ENCODE measurements at places on chromosomes 1 and 21.

DNA sequence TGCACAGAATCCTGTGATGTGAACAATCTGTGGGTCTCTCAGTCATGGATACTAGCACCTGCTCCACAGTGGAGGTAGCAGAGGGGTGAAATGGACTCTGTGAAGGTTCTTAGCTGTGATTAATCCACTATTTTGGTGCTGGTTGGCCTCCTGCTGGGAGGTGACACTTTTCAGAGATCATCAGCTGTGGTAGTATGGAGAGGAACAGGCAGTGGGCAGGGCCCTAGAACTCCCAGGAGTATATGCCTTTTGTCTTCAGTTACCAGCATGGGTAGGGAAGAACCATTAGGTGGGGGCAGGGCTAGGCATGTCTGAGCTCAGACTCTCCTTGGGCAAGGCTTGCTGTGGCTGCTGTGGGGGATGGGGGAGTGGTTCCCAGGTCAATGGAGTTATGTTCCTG is 54.0 kb upstream of the KCNJ15 start:
- no peak for DNase-seq

DNA sequence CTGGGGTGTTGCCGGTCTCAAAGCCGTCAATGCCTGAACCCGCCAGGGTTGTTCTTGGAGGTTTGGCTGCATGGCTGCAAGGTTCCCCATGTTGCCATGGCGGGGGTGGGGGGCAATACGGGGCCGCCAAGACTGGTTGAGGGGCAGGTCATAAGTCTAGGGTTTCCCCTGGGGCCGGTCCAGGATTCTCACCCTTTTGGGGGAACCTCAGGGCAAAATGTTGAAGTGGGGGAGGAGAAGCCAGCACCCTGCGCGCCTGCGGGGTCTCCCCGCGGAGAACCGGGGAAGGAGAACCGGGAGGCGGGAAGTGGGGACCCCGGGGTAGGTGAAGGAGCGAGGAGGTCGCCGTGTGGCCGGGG is 401 bp upstream of the ARHGEF10L start:
- no peak for DNase-seq

- DNase-seq: no peak
Observed at GRCh38 chr1:203128431-203128715, 847 bp downstream of the ADORA1 start.

DNA sequence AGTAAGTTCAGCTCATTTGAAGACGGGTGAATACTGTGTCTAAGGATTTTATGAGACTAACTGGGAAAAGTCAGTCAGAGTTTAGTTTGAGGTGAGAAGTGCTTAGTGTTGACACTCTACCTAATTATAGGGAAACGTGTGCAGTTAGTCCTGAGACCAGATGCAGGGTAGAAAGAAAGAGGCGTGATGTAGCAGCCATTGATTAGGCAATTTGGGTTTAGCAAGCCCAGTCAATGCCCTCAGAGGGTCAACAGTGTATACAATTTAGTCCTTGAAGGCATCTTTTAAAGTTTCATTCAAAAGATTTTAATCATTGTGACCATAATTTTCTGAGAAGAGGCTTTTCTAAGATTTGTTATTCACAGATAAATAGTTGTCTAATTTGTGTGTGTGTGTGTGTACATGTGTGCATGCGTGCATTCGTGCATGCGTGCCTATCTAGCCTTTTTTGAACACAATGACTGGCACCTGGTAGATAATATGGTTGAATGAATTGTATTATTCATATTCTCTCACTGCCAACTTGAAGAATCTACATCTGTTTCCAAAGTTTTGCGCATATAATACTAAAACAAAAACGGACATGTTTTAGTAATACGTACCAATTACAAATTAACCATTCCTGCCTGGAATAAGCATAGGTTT is 332.9 kb downstream of the SRGAP2C start:
- DNase-seq: no peak

GRCh38 chr1:43687301-43688108 is 19.8 kb upstream of the ST3GAL3 start:
- DNase-seq: no peak

GRCh38 chr21:46554431-46555224 is 50.3 kb downstream of the S100B start:
- DNase-seq: no peak

DNA sequence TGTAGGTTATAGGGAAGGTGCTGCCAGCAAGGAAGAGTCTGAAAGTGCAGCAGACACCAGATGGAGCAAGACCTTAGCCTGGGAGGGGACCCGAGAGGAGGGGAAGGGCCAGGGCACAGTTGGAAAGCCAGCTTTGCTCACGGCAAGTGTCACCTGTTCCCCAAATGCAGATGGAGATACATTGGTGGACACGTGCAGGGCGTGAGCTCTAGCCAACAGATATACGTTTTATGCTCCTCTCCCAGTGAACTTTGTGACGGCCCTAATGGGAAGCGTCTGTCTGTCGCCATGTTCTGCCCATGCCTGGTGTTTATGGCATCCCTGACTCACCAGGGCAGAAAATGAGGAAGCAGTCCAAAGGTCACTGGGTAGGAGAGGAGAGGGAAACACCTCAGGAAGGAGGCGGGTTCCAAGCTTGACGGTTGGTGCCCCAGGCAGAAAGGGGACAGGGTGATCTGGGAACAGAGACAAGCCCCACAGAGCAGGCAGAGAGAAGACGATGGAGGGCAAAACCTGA is 7.6 kb downstream of the GPA33 start:
- no peak for DNase-seq

DNA sequence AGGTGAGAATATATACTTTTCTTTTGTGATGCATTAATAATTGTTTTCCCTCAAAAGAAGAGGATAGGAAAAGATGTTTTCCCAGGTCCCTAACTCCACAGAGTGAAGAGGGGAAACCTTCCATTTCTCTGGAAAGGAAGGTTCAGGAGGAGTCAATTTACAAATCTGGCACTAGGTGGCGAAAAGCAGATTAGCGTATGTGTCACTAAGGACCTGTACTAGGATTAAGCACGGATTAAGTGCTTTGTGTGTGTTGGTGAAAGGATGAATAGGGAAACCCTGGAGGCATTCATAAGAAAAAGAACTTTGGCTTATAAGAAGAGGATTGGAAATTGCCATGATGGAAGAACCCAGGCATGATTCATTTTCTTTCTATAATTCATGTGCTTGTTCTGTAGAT is 410.1 kb upstream of the PLXNA2 start:
- DNase-seq: no peak

GRCh38 chr21:42970946-42971653 is 3.3 kb upstream of the PKNOX1 start:
- DNase-seq: no peak

- no peak for DNase-seq
Observed at GRCh38 chr1:170071378-170071777, 3.1 kb downstream of the KIFAP3 start.

DNA sequence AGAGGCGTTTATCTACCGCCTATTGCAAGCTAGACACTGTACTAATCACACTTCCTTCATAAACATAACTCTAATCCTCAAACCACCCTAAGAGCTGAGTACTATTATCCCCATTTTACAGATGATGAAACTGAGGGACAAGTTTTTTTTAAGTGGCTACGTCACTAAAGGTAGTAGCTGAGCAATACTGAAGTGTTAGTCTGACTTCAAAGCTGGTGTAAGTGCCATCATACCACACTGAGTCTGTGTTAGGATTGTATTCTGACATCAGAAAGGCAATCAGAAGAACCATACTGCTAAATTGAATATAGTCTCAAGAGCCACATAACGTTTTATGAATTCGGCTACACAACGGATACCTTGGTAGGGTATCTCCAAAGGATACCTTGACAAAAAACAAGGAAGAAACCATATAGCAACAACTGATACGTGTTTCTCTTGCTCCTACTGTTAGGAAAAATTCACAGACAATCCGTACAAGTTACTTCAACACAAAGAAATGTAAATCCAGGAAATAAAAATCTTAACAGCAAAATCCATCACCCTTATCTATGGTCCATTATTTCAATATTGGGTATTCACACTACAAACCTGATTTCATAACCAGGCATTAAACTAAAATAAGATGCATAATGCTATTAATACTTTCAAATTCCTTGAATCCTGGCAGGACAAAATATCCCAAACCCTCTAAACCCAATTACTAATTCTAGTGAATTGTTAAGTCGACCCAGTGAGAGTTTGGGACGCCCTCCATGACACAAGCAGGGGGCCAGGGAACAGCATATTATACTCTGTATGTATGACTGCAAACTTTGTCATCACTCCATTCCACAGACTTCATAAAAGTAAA is 1.6 kb downstream of the TP53BP2 start:
- DNase-seq: no peak

DNA sequence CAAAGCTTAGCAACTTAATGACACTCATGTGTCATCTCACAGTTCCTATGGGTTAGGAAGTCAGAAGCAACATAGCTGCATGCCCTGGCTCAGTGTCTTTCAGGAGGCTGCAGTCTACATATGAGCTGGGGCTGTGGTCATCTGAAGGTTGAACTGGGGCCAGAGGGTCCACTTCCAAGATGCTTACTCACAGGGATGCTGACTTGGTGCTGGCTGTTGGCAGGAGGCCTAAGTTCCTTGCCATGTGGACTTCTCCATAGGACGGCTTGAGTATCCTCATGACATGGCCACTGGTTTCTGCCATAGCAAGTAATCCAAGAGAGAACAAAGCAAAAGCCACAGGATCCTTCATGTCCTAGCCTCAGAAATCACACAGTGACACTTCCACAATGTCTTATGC is 12.1 kb upstream of the FAM43B start:
- no peak for DNase-seq

DNA sequence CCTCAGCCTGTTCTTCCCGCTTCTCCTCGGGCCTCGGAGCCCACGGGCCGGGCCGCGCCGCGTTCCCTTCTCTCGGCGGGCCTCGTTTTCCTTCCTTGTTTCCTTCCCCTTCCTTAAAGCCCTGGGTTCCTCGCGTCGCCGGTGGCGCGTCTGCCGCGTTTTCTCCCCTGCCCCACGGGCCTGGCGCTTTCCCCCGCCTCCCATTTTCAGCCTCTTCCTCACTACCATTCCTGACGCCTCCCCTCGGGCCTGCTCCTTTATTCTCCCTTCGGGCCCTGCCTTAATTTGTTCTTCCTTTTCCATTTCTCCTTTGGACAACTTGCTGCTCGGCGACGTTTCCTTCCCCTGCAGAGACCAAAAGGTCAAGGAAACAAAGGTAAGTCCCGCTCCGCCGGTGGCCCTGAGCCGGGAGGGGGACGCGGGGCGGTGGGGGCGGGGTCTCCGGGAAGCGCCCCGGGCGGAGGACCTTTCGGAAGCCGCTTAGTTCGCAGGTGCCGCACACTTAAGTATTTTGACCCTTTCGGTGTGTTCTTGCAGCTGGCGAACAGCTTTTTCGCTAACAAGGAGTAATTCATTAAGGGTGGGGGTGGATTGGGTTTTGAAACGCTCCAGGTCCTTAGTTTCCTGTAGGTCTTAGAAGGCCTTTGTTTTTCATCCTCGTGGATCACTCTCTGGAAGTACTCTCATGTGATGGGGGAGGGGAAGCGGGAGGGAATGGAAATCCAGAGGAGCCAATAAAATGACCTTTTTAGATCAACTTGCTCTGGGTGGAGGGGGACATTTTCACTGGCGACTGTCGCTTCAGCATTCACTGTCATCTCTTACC is 780 bp downstream of the YTHDF2 start:
- DNase-seq: peak; percentile 36

GRCh38 chr21:35905963-35906345 is 154.4 kb downstream of the SETD4 start:
- no peak for DNase-seq

DNA sequence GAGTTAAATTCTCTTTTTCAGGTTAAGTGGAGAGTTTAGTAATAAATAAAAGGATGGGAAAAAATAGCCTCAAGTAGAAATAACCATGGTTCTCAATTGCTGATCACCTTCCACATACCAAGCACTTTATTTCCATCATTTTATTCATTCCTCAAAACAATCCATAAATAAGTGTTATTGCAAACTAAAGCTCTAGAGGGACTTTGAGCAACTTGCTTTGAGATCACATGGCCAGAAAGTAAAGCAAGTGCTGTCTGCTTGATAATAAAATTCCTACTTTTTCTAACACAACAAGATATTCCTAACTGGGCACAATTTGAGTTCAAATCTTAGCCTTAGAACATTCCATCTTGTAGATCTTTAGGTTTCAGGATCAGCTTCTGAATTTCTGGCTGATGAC is 97.1 kb upstream of the C1orf87 start:
- DNase-seq: no peak

DNA sequence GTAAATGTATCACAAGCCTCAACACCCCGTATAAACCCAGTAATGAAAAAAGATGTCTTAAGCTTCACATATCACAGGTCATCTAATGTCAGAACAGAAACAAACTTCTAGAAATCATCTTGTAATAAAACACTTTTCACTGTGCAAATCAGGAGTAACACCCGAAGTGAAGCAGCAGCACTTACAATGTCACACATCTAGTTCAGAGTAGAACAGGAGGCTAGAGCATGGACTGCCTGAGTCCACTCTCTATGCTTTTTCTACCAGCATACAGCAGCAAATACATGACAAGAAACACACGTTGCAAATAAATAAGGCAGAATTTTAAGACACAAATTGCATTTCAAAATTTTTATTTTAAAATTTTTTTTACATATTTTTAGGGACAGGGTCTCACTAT is 57.2 kb downstream of the AKT3 start:
- DNase-seq: no peak

DNA sequence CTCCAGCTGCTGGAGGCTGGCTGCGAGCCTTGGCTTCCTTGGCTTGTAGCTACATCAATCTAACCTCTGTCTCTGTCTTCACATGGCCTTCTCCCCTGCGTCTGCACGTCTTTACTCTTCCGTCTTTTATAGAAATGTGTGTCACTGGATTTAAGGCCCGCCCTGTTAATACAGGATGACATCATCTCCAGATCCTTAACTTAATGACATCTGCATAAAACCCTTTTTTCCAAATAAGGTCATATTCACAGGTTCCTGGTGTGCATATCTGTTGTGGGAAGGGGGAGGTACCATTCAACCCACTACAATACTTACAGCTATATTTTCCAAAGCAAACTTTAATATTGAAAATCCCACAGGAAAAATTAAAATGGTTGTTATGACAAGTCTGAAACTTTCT is 165.3 kb upstream of the FOXD3 start:
- DNase-seq: no peak

GRCh38 chr21:19507682-19508260 is 1104.2 kb upstream of the TMPRSS15 start:
- no peak for DNase-seq

GRCh38 chr1:109816175-109816811 is 52.6 kb upstream of the EPS8L3 start:
- DNase-seq: no peak

Measured in activated T-helper 1 cell treated with anti-CD3 and anti-CD28 coated beads, Interleukin-2, amount 50 U/mL, for 16 hours (primary cell).